ENCODE measurements at places on chromosomes 4 and X.

DNA sequence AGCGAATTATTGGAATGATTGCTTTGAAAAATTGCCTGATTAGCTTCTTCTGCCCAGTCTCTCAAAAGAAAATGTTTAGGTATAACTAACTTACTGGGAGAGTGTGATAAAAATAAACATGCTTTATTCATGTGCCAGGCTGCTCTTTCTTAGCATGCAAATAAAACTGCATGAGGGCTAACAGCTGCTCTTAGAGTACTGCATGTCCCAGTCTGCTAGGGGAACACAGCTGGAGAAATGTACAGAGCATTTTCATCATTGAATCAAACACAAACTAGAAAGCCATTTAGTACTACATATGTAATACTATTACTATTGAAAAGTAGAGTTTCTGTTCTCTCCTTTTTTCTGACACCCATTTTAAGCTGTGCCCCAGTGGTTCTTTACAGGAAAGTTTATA is 726.0 kb downstream of the GRID2 start:
- DNase-seq: no peak

DNA sequence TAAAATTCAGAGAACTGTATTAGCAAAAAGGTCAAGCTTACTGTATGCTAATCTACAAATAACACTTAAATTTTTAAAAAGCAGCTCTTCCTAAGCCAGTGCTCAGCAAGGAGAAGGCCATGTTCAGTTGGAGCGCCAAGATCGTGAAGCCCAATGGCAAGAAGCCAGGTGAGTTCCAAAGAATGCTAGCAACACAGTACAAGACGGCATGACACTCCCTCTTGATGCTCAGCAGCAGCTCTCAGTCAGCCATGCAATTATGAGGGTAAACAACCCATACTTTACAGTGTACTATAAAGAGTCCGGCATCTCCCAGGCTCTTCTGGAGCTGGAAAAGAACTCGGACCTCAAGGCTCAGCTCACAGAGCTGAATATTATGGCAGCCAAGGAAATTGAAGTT is 34.9 kb downstream of the STX18 start:
- DNase-seq: no peak

DNA sequence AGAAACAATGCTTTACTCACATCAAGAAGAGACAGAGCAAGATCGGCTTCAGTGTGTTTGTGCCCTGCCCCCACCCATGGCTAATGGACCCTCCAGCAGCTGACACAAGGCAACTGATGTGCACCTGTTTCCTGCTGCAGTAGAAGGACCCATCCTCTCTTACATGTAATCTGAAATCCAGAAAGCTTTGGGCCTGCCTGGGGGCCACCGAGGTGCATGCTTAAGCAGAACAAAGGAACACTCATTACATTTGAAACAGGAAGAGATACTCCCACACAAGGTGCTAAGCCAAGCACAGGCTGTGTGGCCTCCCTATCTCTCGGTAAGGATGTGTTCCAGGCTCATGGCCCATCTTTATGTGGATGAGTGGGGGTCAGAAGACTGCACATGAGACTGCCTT is 338.0 kb downstream of the SPOCK3 start:
- no peak for DNase-seq

- no peak for DNase-seq
These were observed 36.7 kb upstream of the PLK4 start for GRCh38 chr4:127843704-127844600.

DNA sequence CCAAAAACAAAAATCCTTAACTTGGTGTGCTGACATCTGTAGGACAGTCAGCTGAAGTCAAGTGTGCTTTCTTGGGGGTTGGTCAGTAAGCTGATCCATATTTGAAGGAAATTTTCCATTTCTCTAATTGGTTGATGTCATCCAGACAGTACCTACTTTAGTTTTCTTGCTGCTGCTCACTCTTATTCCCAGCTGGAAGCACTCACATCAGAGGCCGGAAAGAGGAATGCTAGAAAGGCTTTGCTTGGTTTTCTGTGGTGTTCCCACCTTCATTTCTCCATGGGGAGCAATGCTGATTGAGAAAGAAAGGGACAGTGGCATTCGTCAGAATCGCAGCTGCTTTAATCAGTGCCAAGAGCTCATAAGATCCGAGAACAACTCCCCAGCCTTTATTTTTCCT is 227.0 kb downstream of the C4orf33 start:
- no peak for DNase-seq
